ENCODE measurements at places on chromosomes 3 and 15. TPM values are rescaled to one million over a fixed set of nuclear protein-coding genes. Genes with fewer than 3 reads are reported as not detected.

DNA sequence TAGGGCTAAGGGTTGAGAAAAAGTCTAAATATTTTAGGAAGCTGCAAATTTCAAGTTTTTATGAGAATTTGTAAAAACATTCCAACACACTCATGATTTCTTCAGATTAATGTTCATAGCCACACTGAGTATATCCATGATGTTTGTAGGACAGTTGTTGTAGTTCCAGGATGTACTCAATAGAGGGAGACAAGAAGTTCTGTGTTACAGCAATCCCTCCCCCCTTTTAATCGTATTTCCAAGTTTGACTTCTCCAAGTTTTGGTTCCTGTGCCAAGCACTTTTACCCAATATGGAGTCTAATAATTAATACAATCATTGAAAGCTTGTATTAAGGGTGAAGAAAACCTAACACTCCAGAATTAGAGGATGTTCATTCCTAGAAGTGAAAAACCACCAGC, 143.4 kb downstream of the FEZF2 start:
- no peaks in the 10 kb centered on the region for H3K27me3 ChIP-seq
- no peak overlapping the region for H3K4me3 ChIP-seq
- no peaks in the 10 kb centered on the region for H3K4me1 ChIP-seq
- no peaks in the 10 kb centered on the region for H3K36me3 ChIP-seq
- DNase-seq = no peak

The RHO gene
- not detected for total RNA-seq

The SPSB4 gene
- 0.98 TPM for total RNA-seq

DNA sequence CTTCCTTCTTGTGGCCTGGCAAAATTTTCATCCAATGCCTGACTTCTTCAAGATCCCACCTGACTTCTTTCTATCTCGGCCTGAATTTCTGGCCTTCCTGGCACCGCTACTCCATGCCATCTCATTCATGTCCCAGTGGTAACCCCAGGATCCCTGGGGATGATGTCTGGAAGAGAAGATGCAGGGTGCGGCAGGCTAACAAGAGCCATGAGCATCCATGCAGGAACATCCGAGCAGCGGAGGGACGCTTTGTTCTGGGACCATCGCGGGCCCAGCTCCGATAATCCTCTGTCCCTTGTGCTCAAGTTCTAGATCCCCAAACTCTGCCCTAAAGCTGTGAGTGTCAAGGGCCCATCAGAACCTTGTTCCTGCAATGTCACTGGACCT, 10.9 kb downstream of the MYL3 start:
- H3K27ac ChIP-seq = no peak overlapping the region
- no peaks in the 10 kb centered on the region for H3K27me3 ChIP-seq
- peaks cover 6% of the 10 kb centered on the region for H3K4me1 ChIP-seq
- no peak for DNase-seq

DNA sequence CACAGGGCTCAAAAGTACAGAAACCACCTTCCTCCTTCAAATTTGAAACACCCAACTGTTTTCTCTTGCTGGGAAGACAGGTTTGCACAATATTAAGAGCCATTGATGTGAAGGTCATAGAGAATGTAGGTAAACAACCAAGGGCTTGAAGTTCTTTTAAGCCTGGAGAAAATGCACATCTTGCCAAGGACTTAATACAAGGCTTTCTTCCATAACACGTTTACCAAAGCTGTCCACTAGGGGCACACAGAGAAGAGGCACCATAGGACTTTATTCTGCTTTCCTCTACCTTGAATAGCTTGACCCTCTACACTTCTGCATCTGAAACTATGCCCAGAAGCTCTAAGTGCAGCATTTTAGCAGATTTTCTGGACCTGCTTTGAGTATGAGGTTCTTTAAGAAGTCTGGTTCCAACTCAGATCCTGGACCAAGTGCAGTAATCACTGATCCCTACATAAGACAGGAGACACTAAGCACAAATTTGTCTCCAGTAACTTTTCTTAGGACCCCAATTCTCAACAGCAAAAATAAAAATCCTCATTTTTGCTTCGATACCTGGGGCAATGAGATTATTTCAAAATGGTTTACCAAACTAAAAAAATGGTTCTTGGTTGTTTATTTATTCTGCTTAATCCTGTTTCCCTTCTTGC, 138.0 kb downstream of the FBN1 start:
- H3K4me1 ChIP-seq = no peaks in the 10 kb centered on the region
- no peak overlapping the region for H3K4me3 ChIP-seq
- no peak overlapping the region for H3K27ac ChIP-seq
- H3K27me3 ChIP-seq = no peaks in the 10 kb centered on the region

- peaks cover 13% of the 10 kb centered on the region for H3K4me1 ChIP-seq
- H3K27ac ChIP-seq = peak within 1 kb of the TSS; percentile 43
- H3K27me3 ChIP-seq = no peaks in the 10 kb centered on the region
- DNase-seq = no peak
- H3K4me3 ChIP-seq = peak within 1 kb of the TSS; percentile 35
- no peaks in the 10 kb centered on the region for H3K36me3 ChIP-seq
Observed at GRCh38 chr3:87792534-87793336, 266.1 kb downstream of the CGGBP1 start.

- H3K27ac ChIP-seq = no peak overlapping the region
- H3K36me3 ChIP-seq = no peaks in the 10 kb centered on the region
Observed at GRCh38 chr3:194880940-194881925, 195.6 kb downstream of the FAM43A start.

GRCh38 chr15:68098465-68098864, 44.4 kb downstream of the PIAS1 start:
- peaks cover 15% of the 10 kb centered on the region for H3K4me1 ChIP-seq
- no peak overlapping the region for H3K4me3 ChIP-seq
- H3K36me3 ChIP-seq = no peaks in the 10 kb centered on the region
- no peak for DNase-seq

- no peak overlapping the region for H3K27ac ChIP-seq
- DNase-seq = no peak
- no peak overlapping the region for H3K4me3 ChIP-seq
- H3K4me1 ChIP-seq = no peaks in the 10 kb centered on the region
- H3K27me3 ChIP-seq = no peaks in the 10 kb centered on the region
Observed at GRCh38 chr3:145089337-145089736, 1071.6 kb downstream of the PLOD2 start.

The NPAP1 gene
- not detected for total RNA-seq

The NTRK3 gene
- total RNA-seq = 4.9 TPM

The DYNC1LI1 gene
- 25.3 TPM for total RNA-seq

The HACL1 gene
- total RNA-seq = 8.1 TPM

The RPL4 gene
- 3,670 TPM for total RNA-seq

DNA sequence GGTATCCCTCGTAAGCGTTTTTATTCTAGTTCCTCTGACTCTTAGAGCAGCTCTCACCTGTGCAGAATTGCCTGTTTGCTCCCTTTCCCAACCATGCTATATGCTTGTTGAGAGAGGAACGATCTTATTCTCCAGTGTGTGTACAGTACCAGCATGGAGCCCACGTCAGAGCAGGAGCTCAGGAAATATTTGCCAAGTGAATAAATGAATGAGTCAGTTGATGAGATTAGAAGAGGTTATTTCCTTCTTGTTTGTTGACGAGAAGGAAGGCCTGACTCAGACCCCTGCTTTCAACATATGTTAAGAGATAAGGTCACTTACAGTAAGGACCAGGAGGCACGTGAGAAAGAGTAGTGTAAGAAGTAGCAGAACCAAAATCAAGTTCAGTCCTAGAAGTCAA, 106.3 kb upstream of the ABHD17C start:
- H3K4me3 ChIP-seq = no peak overlapping the region
- H3K27me3 ChIP-seq = no peaks in the 10 kb centered on the region
- H3K27ac ChIP-seq = no peak overlapping the region

- DNase-seq = no peak
- H3K4me3 ChIP-seq = no peak overlapping the region
- no peaks in the 10 kb centered on the region for H3K27me3 ChIP-seq
- no peaks in the 10 kb centered on the region for H3K4me1 ChIP-seq
- H3K36me3 ChIP-seq = no peaks in the 10 kb centered on the region
Observed at GRCh38 chr3:191123231-191123630, 75.8 kb upstream of the OSTN start.

GRCh38 chr15:99969261-99969920, 236.2 kb upstream of the LYSMD4 start:
- H3K27ac ChIP-seq = no peak overlapping the region
- no peaks in the 10 kb centered on the region for H3K36me3 ChIP-seq
- no peaks in the 10 kb centered on the region for H3K27me3 ChIP-seq
- no peak overlapping the region for H3K4me3 ChIP-seq

Measured in vagina (tissue), 2 donors.